ENCODE measurements at places on chromosomes 1 and 21.

DNA sequence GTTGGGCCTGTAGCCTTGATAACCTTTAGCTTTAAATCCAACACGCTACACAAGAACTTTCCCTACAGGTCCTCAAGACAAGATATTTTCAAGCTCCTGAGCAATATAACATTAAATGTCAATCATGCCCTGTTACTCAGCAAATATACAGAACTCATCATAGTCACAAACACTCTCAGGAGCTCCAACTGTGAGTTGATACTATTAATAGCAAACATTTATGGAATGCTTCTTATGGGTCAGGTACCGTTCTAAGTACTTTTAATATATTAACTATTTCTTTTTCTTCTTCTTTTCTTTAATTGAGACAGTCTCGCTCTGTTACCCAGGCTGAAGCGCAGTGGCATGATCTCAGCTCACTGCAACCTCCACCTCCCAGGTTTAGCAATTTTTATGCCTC, 10.1 kb downstream of the EYA3 start:
- DNase-seq: no peak

GRCh38 chr1:45787905-45788304, 15.5 kb upstream of the MAST2 start:
- DNase-seq: no peak

DNA sequence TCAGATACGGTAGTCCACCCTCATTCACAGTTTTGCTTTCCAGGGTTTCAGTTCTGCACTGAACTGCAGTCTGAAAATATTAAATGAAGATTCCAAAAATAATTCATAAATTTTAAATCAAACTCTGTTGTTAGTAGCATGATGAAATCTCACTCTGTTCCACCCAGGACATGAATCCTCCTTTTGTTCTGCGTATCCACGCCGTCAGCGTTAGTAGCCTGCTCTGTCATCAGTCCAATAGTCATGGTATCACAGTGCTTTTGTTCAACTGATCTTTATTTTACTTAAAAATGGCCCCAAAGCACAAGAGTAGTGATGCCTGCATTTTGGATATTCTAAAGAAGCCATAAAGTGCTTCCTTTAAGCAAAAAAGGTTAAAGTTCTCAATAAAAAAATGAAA, 23.9 kb downstream of the CHD1L start:
- DNase-seq: no peak

DNA sequence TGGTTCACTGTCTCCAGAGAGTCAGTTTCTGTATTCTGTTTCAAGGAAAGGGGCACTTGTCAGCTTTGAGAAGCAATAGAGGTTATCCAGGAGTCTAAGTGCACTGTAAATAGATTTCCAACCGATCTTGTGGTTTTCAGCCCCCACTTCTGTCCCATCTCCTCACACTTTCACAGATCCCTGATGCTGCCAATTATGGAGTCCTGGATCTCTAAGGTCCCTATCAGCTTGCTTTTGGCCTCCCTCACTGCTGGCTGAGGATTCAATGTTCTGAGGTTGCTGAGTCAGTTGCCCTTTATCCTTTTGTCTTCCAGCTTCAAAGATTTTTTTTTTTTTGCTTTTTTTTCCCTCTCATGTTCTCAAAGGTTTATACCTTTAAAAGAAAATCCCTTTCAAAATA, 98.4 kb downstream of the DIRAS3 start:
- DNase-seq: no peak

DNA sequence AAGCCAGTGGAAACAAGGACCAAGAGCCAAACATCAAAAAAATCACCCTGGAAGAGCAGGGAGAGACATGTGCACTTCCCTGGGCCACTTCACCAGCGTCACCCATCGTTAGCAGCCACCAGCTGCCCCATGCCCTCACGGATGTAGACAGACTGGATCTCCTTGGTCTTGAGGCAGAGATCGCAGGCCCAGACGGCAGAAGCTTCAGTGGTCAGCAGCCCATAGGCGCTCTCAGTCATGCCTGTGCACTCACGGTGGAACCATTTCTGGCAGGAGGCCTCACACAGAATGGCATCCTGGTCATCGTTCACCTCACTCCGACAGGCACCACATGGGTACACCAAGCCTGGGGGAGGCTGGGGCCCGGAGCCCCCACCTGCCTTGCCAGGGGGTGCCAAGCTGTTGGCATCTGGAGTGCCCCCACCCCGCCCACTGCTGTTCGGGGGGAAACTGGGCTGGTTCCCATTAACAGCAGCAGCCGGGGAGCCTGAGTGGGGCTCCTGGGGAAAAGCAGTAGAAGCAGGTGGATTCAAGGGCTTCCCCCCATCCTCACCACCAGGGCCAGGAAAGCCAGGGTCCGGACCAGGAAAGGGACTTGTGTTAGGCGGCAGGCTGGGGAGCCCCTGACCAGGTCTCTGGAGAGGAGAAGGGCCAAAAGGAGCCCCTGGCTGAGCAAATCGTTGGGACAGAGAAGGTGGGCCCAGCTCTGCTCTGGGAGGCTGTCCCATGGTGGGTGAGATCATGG, 2.7 kb downstream of the PYGO2 start:
- DNase-seq: no peak

DNA sequence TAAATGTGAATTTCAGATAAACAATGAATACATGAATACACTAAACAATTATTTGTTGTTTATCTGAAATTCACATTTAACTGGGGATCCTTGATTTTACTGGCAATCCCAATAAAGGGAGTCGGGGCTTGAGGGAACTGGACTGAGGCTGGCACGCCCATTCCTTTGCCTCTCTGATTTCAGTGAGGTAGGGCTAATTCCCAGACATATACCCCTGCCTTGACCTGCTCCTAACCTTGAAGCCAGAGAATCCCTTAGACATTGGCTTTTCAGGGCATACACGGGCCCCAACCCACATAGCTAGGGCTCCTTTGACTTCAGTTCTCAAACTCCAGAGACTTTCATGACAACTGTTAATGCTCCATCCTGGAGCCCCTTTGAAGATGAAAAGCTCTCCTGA, 10.8 kb upstream of the UTP25 start:
- DNase-seq: no peak

DNA sequence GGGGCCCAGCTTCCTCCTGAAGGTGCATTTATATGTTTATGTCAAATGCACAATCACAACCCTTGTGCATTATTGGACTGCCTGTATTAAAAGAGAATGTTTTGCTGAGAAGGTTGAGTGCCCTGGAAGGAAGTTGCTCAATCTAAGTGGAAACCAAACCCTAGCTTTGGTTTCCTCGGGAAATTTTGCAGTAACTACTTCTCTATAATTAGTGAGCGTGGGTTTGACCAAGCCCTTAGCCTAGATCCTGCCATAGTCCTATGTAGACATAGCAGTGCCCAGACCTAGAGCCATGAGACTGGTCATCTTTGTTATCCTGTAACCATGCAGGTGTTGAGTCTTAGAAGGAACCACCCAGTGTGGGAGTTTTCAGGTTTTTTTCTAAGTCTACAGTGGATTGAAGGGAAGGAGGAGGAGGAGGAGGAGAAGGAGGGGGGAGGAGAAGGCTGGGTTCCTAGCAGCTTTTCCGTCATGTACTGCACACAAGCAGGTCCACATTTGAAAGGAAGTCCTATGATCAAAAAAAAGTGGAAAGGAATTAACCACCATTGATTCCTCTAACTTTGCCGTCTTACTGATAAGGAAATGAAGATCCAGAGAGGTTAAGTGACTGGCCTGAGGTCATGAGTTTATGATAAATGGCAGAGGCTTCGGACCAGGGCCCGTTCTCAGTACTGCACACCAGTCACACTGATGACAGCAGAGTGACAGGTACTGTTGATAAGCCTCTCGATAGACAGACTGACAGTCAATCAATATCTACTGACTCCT, 72.2 kb upstream of the LYST start:
- DNase-seq: no peak

- DNase-seq: no peak
Measured at GRCh38 chr1:4263699-4264098, 363.6 kb upstream of the C1orf174 start.

GRCh38 chr1:21280011-21280471, 10.2 kb downstream of the ECE1 start:
- DNase-seq: no peak

DNA sequence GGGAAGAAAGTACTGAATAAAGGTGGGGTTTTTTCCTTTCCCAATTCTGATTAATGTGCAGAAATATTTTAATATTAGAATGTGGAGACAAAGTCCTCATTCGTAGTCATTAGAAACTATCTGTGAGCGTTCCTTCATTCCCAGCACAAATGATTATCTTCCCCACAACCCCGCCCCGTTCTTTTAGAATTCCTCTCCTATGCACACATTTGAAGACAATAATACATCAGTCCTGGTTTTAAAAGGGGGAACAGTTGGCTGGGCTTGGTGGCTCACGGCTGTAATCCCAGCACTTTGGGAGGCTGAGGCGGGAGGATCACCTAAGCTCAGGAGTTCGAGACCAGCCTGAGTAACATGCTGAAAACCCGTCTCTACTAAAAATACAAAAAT, 876 bp downstream of the ALDH9A1 start:
- no peak for DNase-seq

- DNase-seq: no peak
Measured at GRCh38 chr1:235972311-235972689, 92.6 kb downstream of the NID1 start.

DNA sequence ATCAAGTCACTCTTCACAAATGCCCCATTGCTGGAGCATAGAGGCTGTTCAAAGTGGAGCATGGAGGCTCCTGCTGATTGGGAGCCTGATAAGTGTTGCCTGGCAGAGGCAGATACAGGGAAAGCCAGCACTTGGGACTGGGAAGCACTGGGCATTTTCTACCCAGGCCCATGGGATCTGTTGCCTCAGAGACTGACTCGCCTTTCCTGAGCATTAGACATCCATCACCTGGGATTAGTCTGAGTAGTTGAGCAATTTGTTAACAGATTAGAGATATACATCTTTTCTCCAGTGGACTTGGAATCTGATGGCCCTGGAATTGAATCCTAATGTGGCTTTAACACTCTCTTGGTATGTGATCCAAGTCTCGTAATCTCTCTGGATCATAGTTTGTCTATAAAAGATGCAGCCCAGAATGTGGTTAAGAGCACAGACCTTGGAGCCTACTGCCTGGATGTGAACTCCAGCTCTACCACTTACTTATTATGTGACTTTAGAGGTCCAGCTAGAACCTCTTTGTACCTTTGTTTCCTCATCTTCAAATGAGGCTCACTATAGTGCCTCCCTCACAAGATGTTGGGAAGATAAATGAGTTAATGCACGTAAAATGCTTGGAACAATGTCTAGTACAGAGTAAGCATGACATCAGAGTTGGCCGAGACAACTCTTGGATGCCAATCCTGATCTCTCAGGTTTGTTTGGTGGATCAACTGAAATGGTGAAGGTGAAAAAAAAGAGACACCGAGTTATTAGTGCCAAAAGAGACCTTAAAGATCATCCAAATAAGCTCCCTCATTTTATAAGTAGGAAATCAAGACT, 38.3 kb upstream of the NRDC start:
- DNase-seq: no peak

DNA sequence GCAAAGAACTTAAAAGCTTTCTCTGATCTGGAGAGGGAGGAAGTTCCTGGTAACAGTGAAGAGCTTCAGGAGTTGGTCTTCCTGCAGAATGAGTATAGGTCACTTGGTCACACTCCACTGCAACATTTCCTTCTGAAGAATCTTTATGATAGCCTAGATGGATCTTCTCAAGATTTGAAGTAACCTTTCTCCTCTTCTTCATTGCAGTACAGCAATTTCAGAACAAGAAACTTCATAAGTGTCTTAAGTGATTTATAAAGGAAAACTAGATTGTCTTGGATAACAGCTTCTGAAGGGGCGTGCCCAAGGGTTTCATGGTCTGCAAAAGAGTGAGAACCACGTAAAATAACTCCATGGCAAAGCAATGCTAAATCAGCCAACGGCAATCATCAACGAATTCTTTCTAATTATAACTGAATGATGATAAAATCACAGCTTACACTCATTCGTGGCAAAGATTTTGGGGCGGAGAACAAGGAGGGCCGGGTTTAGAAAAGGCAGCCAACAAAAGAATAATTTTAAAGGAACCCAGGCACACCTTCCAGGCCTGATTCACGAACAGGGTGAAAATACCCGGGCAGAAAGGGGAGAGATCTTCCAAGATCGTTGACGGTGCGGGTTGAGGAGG, 53.9 kb upstream of the ASPM start:
- peak; percentile 24 for DNase-seq

DNA sequence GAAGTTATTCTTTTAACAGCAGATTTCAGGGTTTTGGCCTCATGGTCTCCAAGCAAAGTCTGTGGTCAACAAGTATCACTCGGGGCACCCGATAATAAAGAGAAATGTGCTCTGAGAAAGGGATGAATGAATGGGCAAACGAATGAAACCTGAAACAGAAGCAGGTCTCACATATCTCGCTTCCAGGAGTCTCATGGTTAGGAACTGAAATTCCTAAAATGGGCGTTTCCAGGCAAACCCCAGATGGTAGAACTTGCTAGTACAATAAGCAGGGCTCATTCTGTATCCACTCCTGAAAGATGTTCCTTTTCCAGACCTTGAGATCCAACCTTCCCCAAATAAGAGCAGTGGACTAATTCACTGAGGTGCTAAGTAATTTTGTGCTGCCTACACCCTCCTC, 87.2 kb downstream of the LAMC2 start:
- DNase-seq: no peak
